Esophagus squamous epithelium (tissue), 5 donors: ENCODE measurements at places on chromosomes 12 and 14. TPM values are rescaled to one million over a fixed set of nuclear protein-coding genes. Genes with fewer than 3 reads are reported as not detected.

The PTPN6 gene
- 24.0 TPM for total RNA-seq

DNA sequence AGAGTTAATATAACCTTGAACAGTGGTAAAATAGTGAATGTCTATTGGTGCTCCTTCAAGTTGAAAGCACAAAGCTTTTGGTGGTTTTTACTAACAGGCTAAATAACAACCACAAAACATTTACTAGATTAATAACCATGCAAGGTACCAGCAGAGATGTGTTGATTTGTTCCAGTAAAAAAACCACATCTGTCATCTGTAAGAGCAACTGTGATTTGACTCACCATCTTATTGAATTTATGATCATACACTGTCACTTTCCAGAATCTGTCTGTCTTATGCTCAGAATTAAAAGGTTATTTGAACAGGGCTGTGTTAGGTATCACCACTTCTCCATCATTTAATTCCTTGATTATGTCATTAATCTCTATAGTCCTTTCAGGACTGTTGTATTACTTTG, 107.0 kb upstream of the PTHLH start:
- DNase-seq, result no peak

The TBC1D30 gene
- 5.1 TPM for total RNA-seq

DNA sequence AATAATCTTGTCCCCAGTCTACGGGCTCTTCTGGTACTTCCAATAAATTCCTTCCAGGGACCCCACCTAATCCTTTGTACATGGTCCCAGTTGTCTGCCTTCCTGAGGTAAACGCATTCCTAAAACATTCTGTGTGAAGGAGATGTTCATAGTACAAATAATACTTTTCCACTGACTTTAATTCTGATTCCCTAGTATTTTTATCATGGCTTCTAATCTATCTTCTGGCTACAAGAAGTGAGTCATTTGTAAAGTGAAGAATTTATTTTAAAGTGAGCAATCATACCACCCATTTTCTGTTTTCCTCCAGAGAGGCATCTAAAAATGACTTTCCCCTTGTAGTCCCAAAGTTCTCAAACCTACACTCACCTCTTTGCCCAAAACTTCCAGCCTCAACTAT, 65.9 kb upstream of the NUDT4 start:
- no peak for DNase-seq

GRCh38 chr12:118068445-118068844, 7.5 kb upstream of the WSB2 start:
- no peak for DNase-seq

The ADAMTS20 gene
- total RNA-seq, result not detected

DNA sequence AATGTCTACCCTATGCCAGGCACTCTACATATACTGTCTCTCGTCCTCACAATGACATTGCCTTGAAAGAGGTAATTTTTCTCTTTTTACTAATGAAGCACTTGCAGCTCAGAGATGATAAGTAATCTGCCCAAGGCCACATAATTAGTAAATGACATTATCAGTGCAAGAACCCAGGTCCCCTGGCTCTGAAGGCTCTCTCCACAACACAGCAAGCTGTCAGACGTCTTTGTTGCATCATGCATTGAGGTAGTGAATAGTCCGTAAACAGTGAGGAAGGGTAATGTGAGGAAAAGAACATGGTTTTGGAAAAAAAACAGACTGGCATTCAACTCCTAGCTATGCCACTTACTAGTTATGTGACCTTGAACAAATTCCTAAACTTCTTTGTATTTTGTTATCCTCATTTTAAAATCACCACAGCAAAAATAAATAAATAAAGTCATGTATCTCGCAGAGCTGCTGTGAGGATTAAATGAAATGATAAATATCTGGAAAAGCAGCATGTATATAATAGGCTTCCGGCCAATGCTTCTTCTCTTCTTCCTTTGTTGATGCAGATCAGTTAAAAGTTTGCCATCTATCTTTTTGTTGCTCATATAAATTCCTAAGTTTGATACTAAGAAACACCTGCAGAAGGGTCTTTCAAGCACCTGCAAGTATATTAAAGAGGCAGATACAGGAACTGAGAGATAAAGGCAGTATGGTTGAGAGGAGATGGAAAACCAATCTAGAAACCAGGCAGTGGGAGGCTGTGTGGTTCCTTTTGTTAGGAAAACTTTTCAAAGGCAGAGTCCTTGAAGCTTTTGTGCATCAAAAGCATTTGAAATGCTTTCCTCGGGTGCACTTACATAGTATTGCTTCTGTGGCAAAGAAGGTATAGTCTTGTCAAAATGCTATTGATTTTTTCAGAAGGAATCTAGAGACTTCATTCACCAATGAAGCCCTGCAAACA, 82.8 kb downstream of the BTG1 start:
- no peak for DNase-seq

- no peak for DNase-seq
Observed at GRCh38 chr14:56814519-56814959, 4.3 kb upstream of the OTX2 start.

GRCh38 chr12:52156757-52157565, 34.9 kb downstream of the KRT80 start:
- no peak for DNase-seq

The TROAP gene
- total RNA-seq, result 10.2 TPM

DNA sequence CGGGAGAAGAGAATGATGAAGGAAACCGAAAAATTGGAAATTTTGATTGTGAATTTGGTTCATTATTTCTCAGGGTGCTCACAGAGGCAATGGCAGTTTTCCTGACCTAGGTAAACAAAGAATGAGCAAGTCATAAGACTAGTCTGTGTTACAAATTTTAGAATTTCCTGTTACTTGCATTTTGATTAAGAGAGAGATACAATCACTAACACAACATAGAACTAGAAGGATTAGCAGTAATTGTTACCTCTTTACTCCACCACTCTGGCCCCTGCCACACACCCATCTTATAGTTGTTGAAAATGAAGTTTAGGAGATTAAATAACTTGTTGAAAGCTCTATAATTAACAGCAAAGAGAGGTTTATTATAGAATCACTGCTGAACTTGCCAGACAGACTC, 62.0 kb downstream of the CATSPERB start:
- no peak for DNase-seq

GRCh38 chr12:22800332-22800731, 175.4 kb downstream of the ETNK1 start:
- DNase-seq, result no peak

DNA sequence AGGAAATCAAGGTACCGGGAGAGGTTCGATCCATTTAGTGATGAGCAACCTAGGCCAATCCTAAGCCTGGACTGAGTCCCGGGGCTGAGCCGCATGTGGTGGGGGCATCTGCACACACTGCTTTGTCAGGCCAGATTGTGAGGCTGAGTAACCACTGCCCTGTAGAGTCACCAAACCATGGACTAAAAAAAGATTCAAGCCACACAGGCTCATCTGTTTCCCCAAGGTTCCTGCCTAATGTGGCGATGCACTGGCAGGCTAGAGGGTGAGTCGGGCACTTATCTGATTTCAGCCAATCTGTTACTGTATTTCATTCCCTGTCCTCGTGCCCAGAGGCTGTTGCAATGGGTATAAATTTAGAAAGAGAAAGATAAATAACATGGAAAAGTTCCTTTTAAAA, 140.8 kb downstream of the TTC7B start:
- no peak for DNase-seq

The KRT2 gene
- 0.95 TPM for total RNA-seq

The STXBP6 gene
- total RNA-seq, result 1.2 TPM

DNA sequence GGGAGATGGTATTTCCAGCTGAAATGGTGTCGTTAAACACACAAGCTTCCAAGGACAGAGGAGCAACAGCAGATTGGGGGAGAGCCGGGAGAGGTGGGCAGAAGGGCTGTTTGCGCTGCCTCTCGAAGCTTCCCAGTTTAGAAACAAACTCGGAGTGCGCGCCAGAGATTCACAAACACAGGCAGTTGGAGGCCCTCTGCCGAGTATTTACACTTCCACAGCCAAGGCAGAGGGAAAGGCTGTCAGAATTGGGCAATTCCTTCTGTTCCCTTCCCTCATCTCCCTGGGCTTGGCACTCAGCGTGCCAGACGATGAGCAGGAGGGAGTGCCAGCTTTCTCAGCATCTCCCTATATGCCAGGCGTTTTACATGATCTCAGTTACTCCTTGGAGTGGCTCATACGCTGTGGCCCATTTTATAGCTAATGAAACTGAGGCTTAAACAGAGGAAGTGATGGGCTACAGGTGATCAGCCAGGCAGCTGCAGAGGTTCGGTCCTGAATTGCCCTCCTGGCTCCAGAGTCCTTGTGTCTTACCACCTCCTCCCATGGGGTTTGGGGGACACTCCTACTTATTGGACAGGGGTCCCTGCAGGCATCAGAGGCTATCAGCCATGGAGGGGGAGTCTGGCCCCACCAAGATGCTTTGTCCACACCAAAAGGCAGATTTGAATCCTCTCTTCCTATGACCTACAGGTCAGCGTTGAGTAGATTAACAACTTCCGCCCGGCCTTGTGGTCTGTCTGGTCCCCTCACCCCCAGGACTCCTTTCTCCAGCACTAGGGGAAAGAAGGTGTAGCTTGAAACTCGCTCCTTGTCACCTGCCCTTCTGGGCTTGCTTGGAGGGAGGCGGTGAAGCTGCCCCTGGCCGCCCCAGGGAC, 3.1 kb downstream of the FAM222A start:
- no peak for DNase-seq

The OR6C2 gene
- total RNA-seq, result 0.22 TPM

The JPH4 gene
- 2.7 TPM for total RNA-seq

DNA sequence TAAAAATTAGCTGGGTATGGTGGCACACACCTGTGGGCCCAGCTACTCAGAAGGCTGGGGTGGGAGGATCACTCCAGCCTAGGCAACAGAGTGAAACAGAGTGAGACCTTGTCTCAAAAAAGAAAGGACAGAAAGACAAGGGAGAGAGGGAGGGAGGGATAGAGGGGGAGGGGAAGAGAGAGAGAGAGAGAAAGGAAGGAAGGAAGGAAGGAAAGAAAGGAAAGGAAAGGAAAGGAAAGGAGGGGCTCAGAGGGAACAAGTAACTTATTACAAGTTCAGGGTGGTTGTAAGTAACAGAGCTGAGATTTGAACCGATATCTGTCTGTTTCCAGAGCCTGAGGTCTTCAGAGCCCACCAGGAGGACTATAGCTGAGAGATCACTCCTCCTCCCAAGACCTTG, 8.3 kb downstream of the IFFO1 start:
- no peak for DNase-seq

- DNase-seq, result no peak
Observed at GRCh38 chr14:75979648-75980565, 1.9 kb downstream of the TGFB3 start.

DNA sequence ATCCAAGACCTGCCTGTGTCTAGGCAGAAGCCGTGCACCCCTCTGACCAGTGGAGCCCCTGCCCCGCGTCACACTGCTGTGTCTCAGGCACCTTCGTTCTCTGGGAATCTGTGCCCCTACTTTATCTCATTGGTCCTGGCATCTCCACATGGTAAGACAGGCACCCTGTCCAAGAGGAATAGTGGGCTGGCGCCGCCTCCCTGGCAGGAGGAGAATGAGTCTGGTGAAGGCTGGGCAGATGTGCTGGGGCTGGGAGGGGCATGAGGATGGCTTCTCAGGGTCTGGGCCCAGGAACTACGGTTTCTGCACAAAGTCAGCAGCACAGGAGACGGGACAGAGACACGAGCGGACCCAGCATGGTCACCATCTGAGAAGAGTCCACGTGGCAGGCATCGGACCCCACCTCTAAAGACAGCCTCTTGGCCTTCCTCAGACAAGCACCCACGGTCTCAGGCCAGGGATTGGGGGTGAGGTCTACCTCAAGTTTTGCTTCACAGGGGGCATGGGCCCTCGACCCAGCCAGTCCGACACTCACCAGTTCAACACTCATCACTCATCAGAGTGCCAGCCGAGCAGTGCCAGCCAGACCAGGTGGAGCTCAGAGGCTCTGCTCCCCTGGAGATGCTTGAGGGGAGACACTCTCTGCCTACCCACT, 306.7 kb downstream of the ADGRD1 start:
- no peak for DNase-seq

The TAS2R46 gene
- total RNA-seq, result not detected

GRCh38 chr12:22353615-22354325, 19.3 kb upstream of the ST8SIA1 start:
- DNase-seq, result no peak

- no peak for DNase-seq
Observed at GRCh38 chr14:53217316-53217994, 64.3 kb upstream of the DDHD1 start.

GRCh38 chr12:120039711-120040110, 50.7 kb downstream of the BICDL1 start:
- DNase-seq, result no peak

The IFNG-AS1 gene
- total RNA-seq, result not detected

- no peak for DNase-seq
Observed at GRCh38 chr14:23632461-23633159, 3.6 kb upstream of the DHRS2 start.

DNA sequence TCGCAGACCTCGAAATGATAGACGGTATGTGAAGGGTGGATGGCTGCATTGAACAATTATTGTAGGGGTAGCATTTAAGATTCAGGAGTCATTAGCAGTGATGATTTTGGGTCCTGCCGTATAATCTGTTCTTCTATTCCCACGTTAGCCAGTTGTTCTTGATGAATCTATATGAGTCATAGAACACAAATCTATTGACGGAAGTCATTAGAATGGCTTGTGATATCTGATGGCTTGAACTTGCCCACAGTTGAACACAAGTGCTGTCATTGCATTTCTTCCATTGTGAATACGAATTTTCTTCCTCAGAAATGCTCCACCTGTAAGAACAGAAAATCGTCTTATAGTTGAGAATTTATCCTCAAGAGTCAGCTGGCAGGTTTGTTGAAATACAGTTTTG, 1.9 kb downstream of the SRSF5 start:
- no peak for DNase-seq

DNA sequence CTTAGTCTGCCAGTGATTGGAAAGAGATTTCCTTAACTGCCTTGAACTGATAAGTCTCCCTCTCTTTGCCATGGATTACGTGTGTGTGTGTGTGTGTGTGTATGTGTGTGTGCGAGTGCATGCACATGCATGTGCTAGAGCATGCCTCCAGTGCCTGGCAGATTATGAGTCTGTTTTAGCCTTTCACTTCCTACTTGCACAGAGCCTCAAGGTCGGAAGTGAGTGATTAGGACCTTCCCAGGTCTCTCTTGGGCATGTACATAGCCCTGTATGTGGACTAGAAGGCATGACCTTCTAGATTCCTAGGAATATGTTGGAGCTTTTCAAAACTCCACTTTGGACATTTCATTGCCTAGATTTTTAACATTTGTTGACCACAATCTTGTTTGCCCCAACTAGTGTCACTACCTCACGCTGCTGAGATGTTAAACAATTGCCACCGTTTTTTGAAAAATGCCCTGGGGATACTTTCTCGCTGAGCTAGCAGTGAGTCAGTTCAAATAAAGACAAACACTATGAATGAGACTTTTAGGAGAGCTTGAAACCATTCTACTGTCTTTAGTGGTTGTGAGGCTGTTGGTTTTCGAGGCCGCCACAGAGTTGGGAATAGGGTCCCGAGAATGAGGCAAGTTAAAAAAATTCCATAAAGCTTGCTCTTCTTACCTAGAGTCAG, 28.2 kb downstream of the KIAA0586 start:
- DNase-seq, result no peak

The SERPINA10 gene
- not detected for total RNA-seq

The LTA4H gene
- total RNA-seq, result 105 TPM

- no peak for DNase-seq
Observed at GRCh38 chr14:76348898-76349297, 27.0 kb upstream of the ESRRB start.

GRCh38 chr14:72847721-72848120, 46.2 kb downstream of the DPF3 start:
- DNase-seq, result no peak

- no peak for DNase-seq
Observed at GRCh38 chr12:119258556-119258955, 76.0 kb upstream of the CCDC60 start.

The STAB2 gene
- total RNA-seq, result not detected

GRCh38 chr12:95802482-95803270, 12.1 kb upstream of the NTN4 start:
- DNase-seq, result no peak

The BTBD6 gene
- total RNA-seq, result 41.0 TPM
